ENCODE measurements at places on chromosomes 3 and 15. TPM values are rescaled to one million over a fixed set of nuclear protein-coding genes. Genes with fewer than 3 reads are reported as not detected.

- no peak for ATAC-seq
These were observed 8.7 kb upstream of the MBNL1 start for GRCh38 chr3:152260026-152260425.

GRCh38 chr3:71416876-71417275 is 166.7 kb downstream of the FOXP1 start:
- no peak for ATAC-seq

GRCh38 chr3:73212683-73213082 is 151.2 kb downstream of the EBLN2 start:
- ATAC-seq: no peak

Gene CPLX3
- total RNA-seq: 1.3 TPM

Data from motor neuron (in vitro differentiated cells).